ENCODE measurements at places on chromosomes 1 and 21.

DNA sequence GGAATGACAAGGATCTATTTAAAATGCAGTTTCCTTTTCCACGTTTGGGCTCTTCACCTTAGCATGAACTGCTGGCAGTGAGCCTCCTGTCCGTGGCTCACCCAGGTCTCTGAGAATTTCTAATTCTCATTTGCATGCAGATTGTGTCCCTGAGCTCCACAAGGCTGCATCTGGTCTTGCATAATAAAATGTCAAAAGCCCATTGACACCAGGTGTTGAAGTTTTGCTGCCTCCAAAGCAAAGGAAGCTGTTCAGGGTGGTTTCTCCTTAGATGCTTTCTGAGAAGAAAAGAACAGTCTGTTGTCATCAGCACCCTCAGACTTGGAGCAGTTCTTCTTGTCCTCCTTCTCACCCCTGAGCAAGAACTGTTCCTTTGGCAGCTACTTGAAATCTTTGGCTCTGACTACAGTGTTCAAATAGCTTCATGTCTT, 433.1 kb upstream of the KAZN start:
- DNase-seq: no peak

DNA sequence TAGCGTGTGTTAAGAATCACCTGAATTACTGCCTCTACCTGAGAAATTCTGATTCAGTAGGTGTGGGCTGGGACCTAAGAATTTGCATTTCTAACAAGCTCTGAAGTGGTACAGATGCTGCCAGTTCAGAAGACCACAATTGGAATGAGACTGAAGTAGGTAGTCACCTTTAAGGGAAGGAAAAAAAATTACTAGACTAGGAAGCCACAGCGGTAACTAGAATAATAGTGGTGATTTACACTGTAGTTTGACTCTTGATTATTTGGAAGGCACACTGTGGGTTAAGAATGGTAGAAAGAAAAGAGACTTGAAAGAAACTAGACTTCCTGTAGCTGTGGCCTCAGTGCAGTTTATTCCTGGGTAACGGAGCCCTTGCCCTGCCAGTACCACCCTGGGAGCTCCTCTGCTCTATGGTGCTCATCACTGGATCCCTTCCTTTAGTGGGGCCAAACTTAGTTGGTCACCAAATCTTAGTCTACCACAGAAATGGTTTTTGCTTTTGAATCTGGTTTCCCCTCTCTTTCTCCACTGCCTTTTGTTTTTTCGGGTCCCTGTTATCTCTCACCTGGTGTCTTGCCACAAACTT, 43.6 kb downstream of the ARID1A start:
- no peak for DNase-seq

GRCh38 chr1:169696273-169697100, 14.9 kb downstream of the SELL start:
- DNase-seq: no peak

- no peak for DNase-seq
These were observed 805.8 kb downstream of the ADGRL2 start for GRCh38 chr1:82606546-82606945.
